Transverse colon (tissue), 4 donors: ENCODE measurements at places on chromosomes 7 and 10. TPM values are rescaled to one million over a fixed set of nuclear protein-coding genes. Genes with fewer than 3 reads are reported as not detected.

DNA sequence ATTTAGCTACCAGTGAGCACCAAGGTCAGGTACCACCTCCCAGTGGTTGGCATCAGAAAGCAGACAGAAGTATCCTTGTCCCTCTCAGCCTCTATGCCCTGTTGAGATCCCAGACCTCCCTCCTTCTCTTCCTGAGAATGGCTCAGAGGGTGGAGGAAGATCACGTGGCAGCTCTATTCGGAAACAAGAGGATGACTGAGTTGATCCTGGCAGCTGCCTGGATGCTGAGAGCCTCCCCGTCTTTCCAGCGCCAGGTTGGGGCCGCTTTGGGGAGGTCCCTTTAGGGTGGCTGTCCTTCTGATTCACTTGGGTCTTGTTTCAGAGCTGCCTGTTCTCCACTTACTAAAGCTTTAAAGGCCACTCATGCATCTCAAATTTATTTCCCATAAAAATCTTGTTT is 36.9 kb upstream of the NPFFR1 start:
- no peak for DNase-seq

GRCh38 chr10:75512203-75512933 is 80.9 kb downstream of the LRMDA start:
- no peak for DNase-seq

DNA sequence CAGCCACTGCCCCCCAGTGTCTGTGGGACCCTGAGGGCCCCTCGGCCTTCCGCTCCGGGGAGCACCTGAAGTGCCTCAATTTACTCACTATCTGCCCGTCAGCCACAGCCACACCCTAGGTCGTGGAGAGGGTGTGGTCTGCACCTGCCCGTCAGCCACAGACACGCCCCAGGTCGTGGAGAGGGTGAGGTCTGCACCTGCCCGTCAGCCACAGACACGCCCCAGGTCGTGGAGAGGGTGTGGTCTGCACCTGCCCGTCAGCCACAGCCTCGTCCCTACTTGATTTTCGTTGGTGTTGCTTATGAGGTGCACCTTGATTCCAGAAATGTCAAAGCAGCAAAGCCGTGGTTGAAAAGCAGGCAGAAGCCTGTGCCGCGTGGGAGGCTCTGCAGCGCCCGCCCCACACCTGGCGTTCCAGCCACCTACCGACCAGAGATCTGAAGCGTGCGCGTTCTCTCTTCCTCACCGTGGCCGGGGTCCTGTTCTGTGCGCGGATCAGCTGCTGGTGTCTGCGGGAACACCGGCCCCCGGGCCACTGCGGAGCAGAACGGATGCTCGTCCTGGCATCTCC is 101.6 kb downstream of the DYNC2I1 start:
- DNase-seq = peak; percentile 95

- peak; percentile 44 for DNase-seq
Measured at GRCh38 chr7:134750083-134751062, 29.1 kb upstream of the CALD1 start.

The IMPDH1 gene
- 26.4 TPM for total RNA-seq

DNA sequence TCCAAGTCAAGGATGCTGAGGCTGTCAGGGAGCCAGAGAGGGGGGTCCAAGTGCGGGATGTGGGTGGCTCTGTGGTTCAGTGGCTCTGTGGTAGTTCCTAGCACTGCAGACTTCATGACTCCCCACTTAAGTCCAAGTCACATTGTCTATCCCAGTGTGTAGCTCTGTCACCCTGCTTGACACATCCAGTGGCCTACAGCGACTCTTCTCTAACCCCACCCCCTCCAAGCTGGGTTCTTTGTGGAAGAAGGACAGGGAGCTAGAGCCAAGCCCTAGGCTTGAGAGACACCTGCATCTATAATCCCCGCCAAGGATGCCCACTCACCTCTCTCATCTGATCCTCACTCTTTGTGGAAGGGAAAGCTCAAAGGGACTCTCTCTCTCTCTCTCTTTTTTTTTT is 57.6 kb downstream of the ADCYAP1R1 start:
- DNase-seq = no peak

The OPALIN gene
- total RNA-seq = not detected

DNA sequence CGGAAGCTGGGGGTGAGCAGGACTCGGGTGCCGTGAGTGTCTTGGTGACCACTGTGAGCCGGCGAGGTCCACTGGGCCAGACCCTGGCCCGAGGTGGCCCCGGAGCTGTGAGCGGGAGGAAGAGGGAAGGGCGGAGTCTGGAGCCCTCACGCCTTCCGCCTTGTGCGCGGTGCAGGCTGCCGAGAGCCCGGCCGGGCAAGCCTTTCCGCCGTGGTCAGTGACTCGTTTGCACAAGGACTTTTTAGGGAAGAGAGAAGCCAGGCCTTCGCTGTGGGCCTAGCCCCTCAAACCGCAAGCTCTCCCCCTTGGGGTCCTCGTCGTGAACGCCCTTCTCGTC is 40.9 kb upstream of the ZNF32 start:
- peak; percentile 61 for DNase-seq

DNA sequence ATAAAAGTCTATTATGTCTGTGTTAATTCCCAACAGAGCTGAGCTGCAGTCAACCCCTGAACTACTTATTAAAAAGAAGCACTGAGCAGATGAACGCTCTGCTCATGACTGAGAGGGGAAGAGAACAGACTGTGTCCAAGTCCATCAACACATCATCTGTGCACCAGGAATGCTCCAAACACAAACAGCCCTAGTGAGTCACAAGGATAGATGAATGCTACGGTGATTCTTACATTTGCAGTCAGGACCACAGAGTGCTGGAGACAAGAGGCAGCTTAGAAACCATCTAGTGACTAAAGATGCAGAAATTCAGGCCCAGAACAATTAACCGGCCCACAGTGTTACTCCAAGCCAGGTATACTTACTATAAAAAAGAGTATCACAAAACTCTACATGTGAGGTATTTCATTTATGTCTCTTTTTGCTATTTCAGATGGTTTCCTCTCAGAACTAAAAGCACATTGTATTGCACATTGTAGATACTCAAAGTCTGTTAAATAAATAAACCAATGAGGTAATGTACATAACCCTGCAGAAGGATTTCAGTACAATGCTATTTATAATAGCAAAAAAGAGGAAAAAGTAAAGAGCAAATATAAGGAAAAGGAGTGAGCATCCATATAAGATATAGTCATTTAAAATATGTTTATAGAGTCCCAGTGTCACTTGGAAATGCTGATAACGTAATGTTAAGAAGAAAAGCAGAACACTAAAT is 159.2 kb downstream of the KCNMA1 start:
- no peak for DNase-seq
